ENCODE measurements at places on chromosomes 12 and 14.

GRCh38 chr14:72903716-72904115 is 9.8 kb upstream of the DPF3 start:
- DNase-seq, result no peak

DNA sequence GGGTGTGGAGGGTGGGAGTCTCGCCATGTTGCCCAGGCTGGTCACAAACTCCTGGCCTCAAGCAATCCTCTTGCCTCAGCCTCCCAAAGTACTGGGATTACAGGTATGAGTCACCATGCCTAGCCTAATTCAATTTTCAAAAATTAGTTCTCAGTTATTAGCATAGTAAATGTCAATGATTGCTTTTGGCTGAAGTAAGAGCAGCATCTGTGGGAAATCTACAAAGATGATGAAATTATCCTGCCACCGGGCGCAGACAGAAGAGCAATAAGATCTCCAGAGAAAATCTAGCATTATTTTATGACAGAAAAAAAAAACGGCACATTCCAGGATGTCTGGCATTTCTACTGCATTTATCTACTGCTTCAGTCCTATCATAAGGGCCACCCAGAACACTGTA is 97.9 kb upstream of the DAAM1 start:
- peak; percentile 17 for DNase-seq

- no peak for DNase-seq
Measured at GRCh38 chr14:35407306-35407630, 2.7 kb upstream of the NFKBIA start.

- DNase-seq, result peak; percentile 79
Measured at GRCh38 chr14:99752486-99753121, 40.6 kb upstream of the EML1 start.

GRCh38 chr14:104462651-104463630 is 116.6 kb upstream of the C14orf180 start:
- no peak for DNase-seq

GRCh38 chr14:76977793-76978720 is 50.5 kb downstream of the IRF2BPL start:
- DNase-seq, result peak; percentile 42

- DNase-seq, result no peak
Measured at GRCh38 chr12:131896811-131897270, 2.4 kb downstream of the ULK1 start.

DNA sequence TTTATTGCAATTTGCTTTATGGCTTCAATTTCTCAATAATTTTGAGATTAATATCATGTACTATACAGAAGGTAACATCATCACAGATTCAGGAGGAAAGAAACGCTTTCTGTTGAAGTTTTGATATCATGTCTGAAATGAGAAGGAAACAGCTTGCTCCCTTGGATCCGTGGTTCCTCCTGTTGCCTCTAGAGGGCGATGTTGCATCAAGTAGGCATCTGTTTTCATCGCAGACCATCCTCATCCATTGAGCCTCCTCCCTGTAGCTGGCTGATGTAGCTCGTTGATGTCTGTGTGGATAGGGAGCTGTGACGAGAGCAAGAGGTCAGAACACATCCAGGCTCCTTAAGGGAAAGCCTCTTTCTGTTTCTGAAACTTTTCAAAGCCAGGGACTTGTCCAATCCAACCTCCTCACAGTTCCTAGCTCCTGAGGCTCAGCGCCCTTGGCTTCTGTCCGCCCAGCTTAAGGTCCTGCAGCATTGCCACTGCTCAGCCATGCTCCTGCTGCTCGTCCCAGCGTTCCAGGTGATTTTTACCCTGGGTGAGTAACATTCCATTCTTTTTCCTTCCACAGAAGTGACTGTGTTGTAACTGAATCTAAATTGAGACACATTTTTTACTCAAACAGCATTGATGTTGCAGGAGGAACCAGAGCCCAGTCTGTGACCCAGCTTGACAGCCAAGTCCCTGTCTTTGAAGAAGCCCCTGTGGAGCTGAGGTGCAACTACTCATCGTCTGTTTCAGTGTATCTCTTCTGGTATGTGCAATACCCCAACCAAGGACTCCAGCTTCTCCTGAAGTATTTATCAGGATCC is 304.8 kb upstream of the OR4E1 start:
- DNase-seq, result peak; percentile 5

GRCh38 chr12:29763301-29763683 is 20.4 kb downstream of the TMTC1 start:
- DNase-seq, result no peak

- no peak for DNase-seq
Measured at GRCh38 chr14:93002049-93002448, 79.1 kb downstream of the CHGA start.

DNA sequence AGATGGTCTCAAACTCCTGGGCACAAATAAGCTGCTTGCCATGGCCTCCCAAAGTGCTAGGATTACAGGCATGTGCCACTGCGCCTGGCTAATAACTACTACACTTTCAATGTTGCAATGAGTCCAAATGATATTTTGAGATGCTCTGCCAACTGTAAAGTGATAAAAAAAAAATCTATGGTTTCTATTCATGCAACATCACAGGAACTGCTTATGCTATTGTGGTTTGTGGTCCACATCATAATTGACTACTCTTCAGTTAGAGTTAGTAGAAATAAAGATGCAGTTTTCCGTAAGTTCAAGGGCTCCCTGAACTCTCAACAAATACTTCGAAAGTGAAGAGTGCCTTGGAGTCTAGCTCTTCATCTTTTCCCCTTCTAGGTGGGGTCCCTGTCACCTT is 239.4 kb downstream of the C12orf75 start:
- DNase-seq, result no peak

DNA sequence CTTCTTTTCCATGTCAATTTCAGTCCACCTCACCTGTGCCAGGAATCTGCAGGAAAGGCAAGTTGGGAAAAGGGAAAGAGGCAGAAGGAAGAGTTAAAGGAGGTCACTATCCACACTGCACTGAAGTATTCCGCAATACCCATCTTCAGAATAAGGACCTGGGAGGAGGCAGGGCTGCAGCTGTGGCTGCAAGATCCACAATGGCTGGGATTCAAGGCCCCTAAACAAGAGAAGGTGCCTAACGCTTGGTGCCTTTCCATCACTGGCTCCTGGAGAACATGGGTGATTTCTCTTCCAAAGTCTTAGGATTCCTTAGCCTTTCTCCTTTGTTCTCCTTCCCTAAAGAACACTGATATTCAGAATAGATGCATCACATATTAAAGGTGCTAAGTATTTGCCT is 204.0 kb downstream of the GRIN2B start:
- DNase-seq, result no peak

DNA sequence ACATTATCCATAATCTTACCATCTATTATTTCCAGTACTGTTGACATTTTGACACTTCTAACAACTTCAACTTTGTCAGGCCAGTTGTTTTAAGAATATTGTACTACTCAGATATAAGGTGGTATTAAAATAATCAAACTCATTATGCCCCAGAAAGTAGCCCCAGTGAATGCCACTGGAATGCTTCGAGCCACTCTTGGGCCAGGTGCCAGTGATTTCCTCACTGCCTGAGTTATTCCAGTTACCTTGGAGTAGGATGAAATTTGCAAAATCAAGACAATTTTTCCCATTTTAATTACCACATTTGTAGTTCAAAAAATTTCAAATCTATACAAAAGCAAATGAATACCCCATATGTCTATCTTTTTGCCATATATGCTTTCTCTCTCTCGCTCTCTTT is 9.2 kb downstream of the CIPC start:
- DNase-seq, result no peak

- DNase-seq, result peak; percentile 55
Measured at GRCh38 chr14:94540031-94540794, 21.0 kb upstream of the SERPINA4 start.

GRCh38 chr12:54561164-54561563 is 11.8 kb downstream of the PDE1B start:
- no peak for DNase-seq

- no peak for DNase-seq
Measured at GRCh38 chr14:69572841-69573135, 1.9 kb downstream of the CCDC177 start.

DNA sequence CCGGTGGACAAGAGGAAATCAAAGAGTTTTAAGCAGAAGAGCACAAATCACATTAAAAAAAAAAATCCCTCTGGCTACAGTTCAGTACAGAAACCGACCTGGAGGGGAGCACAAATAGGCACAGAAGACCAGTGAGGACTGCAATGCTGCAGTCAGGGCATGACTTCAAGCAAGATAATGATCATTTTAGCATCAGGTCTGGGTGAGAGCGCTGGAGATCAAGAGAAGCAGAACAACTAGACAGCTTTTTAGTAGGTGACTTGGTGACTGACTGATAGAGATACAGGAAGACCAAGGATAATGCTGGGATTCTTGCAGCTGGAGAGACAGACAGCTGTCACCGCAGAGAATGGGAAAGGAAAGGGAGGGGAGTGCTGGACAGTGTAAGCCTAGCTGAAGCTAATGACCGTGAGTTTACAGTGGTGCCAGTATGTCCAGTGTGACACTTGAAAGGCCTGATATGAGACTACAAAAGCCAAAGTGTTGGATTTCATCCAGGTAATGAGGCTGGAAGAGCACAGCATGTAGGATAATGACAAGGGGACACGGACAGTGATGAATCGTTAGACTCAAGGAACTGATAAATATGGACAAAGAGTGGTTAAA is 5.6 kb downstream of the NFYB start:
- no peak for DNase-seq

DNA sequence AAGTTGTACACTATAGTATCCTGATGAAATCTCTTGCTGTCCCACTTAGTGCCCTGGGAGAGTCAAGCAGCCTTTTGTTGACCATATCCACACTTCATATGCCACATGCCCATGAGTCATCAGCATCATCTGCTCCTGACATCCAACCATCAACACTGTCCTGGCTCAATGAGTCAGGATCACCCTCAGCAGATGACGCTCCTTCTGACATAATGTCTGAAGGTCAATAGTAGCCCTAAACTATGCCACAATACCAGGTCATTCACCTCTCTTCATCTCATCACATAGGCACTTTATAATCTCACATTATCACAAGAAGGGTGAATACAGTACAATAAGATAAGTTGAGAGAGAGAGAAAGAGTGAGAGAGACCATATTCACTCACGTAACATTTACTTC is 369.0 kb upstream of the FAR2 start:
- peak; percentile 41 for DNase-seq

GRCh38 chr14:46571970-46572369 is 79.6 kb downstream of the RPL10L start:
- DNase-seq, result peak; percentile 90

DNA sequence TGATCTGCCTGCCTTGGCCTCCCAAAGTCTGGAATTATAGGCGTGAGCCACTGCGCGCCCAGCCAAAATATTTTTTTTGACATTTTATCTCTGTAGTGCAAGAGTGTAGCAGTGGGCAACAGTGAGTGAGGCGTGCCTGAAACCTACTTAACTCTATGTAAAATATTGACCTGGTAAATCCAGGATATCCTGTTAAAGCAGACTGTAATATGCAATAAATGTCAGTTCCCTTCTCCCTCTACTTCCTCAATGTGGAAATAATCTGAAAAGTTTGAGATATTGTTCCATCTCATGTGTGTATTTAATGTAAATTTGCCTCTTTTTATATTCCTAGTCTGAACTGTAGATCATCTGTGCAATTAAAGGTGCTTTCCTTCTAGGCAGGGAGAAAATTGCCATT is 9.5 kb upstream of the CDK17 start:
- no peak for DNase-seq

- no peak for DNase-seq
Measured at GRCh38 chr14:102210421-102211042, 70.8 kb downstream of the WDR20 start.

GRCh38 chr14:68124979-68125731 is 305.6 kb downstream of the RAD51B start:
- DNase-seq, result peak; percentile 66

DNA sequence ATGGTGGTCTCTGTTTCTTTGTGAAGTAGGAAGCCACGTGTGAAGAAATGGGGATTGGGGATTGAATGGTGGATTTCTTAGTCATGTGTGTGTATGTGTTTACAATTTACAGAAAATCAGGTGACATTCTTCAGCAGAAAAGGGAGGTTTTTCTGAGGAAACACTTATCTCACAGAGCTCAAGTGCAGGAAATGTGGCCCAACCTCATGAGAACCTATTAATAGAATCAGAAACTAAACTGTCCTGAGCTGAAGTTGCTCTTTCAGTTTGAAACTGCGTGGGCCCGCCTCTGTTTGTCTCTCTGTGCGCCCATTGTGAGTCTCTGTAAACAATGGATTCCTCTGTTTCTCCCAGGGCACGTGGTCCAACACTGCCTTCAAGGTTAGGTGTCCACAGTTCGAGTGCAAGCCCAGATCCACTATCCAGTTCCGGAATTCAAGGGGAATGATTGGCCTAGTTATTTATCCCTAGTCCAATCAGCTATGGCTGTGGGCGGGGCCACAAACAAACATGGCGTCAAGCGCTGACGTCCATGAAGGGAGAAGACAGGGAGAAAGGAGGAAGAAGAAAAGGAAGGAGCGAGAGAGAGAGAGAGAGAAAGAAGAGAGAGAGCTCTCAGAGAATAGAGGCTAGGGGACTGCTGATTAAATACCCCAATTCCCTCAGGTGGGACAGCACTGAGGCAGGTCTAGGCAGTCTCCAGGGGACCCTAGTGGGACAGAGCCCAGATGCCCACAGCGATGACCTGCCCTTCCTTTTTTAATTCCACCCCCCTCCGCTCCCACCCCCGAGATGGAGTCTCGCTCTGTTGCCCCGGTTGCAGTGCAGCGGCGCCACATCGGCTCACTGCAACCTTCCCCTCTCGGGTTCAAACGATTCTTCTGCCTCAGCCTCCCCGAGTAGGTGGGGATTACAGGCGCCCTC is 31.4 kb upstream of the C12orf76 start:
- no peak for DNase-seq

DNA sequence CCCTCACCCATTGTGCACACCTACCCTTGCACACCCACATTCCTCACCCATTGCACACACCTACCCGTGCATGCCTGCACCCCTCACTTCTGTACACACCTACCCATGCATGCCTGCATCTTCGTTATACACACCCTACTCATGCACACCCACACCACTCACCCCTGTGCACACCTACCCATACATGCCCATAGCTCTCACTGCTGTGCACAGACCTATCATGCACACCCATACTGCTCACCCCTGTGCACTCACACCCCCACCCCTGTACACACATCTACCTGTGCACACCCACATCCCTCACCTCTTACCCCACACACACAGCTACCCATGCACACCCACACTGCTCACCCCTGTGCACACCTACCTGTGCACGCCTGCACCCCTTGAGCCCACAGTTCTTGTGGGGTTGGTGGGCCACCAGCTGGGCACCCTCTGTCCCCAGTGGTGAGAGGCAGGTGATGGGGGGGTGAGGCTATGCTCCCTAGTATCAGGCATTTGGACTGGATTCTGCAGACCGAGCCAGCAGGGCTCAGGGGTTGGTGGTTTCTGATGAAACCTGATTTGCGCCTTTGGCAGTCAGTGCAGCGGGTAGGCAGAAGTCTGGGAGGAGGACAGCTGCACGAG is 15.6 kb downstream of the CEP170B start:
- no peak for DNase-seq

- no peak for DNase-seq
Measured at GRCh38 chr14:69226178-69226577, 33.8 kb upstream of the GALNT16 start.

Data from fibroblast of skin of scalp (primary cell).